Placental epithelial cell (primary cell): ENCODE measurements at places on chromosomes 11 and 22. TPM values are rescaled to one million over a fixed set of nuclear protein-coding genes. Genes with fewer than 3 reads are reported as not detected.

Gene HBD
- total RNA-seq: not detected in 2 replicates

Gene TP53I11
- under 0.01 TPM in 1 of 2 replicates, not detected in the other for total RNA-seq

Gene TRIM6
- 26.7 and 70.5 TPM in 2 replicates for total RNA-seq

Gene GGT1
- 2.0 TPM in 2 replicates for total RNA-seq

Gene FGF3
- not detected in 2 replicates for total RNA-seq

Gene OR56A1
- not detected in 2 replicates for total RNA-seq

Gene NXPE2
- total RNA-seq: 0.76 and 0.79 TPM in 2 replicates

Gene APOA4
- total RNA-seq: not detected in 2 replicates

Gene XPNPEP3
- total RNA-seq: 11.4 and 13.0 TPM in 2 replicates

Gene MPZL2
- 69.5 and 85.8 TPM in 2 replicates for total RNA-seq

Gene SCUBE2
- total RNA-seq: 0.33 and 1.6 TPM in 2 replicates

Gene KRTAP5-10
- not detected in 2 replicates for total RNA-seq

Gene C11orf42
- not detected in 2 replicates for total RNA-seq

Gene CNTN5
- not detected in 2 replicates for total RNA-seq

Gene PNPLA5
- not detected in 2 replicates for total RNA-seq

Gene OR51B4
- total RNA-seq: not detected in 2 replicates

Gene KCNE3
- 0.22 and 0.79 TPM in 2 replicates for total RNA-seq

Gene TSPAN32
- not detected in 2 replicates for total RNA-seq

Gene FOSL1
- total RNA-seq: 1.1 and 1.2 TPM in 2 replicates

Gene TYR
- total RNA-seq: not detected in 2 replicates

Gene OR52A1
- total RNA-seq: not detected in 2 replicates

Gene ATG16L2
- 2.0 and 8.6 TPM in 2 replicates for total RNA-seq

Gene CCDC157
- total RNA-seq: 3.5 and 8.0 TPM in 2 replicates

Gene ZNF215
- 2.7 and 3.9 TPM in 2 replicates for total RNA-seq

Gene ROBO3
- total RNA-seq: 22.7 and 24.7 TPM in 2 replicates
